ENCODE measurements at places on chromosomes 7 and 10.

- no peak for DNase-seq
These were observed 26.1 kb downstream of the CALML3 start for GRCh38 chr10:5550621-5551530.

DNA sequence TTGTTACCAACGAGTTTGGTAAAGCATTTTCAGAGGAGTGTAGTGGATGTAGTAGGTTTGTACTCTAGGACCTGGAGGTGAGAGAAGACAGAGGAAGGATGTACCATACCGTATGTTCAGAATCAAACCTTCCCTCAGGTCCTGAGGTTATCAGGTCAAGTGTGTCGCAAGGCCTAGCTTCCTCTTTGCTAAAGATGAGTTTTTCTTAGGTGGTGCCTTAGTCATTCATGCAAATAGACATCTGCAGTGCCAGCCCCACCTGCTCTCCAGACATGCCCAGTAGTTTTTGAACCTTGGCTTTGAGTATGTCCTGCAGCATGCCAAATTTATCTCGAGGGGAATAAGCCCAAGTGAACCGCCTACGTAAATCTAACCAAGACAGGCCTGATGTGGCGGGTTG, 71.3 kb downstream of the HDAC9 start:
- no peak for DNase-seq

- DNase-seq: no peak
These were observed 3.4 kb downstream of the TWIST1 start for GRCh38 chr7:19113855-19114550.

- DNase-seq: no peak
These were observed 6.5 kb downstream of the VSIR start for GRCh38 chr10:71766717-71767419.

GRCh38 chr10:86265895-86266259, 100.7 kb downstream of the GRID1 start:
- DNase-seq: no peak

GRCh38 chr7:67809586-67809985, 813.0 kb downstream of the TYW1 start:
- no peak for DNase-seq

- DNase-seq: no peak
These were observed 131.5 kb downstream of the SORBS1 start for GRCh38 chr10:95429639-95430038.

- no peak for DNase-seq
These were observed 100.7 kb upstream of the PODXL start for GRCh38 chr7:131656980-131657723.

DNA sequence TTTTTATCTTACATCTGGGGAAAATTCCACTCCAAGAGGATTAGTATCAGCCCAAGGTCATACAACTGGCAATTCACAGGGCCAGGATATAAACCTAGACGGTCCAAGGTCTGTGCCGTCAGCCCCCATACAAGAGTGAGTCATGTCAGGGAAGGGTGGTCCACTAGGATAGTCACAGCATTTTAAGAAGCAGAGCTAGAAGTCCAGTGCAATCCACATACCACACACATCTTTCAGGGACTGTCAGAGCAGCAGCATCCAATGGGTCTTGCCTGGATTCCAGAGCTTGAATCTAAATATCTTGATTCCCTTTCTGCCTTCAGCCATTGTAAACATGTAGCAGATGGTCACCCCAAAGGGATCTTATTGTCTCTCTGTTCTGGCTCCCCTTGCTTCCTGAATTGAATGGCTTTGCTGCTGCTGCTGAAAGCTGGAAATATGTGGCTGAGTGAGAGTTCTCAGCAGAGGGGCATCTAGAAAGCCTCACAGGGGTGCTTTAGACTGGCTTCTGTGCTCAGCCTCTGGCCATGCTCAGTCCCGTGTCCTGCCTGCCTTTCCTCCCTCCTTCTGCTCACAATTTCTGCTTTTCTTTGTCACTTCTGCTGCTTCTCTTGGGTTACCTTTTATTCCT, 9.9 kb upstream of the OR6V1 start:
- DNase-seq: no peak

DNA sequence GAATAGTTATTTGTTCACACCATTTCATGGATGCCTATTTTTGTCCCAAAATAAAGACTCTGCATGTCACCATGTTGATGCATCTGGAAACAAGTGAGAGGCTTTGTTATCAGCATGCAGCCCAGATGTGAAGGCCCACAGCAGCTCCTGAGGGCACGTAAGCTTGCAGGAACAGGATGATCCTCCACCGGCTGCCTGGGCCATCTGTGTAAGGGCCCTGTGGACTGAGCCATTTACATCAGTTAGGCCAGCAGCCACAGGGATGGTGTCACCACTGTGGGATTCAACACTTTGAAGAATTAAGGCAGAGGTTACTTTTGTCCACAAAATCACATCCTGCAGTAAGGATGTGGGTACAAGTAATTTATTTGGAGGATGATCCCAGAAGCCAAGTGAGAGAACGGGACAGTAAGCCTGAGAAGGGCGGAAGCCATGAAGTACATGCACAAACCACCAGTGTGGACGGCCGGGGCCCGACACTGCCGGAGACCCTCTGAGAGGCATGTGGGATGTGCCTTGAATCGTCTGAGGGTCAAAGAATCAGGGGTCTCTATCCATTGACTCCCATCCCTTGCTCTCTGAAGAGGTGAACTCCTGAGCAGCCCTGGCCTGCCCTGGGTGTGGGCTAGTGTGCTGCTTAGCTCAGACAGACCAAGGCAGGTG, 609.7 kb downstream of the DNAJB6 start:
- no peak for DNase-seq
